ENCODE measurements at places on chromosomes 6 and 20.

- DNase-seq = no peak
Observed at GRCh38 chr6:19789100-19789803, 47.9 kb upstream of the ID4 start.

GRCh38 chr6:73803562-73804241 lies 107.7 kb downstream of the CD109 start:
- DNase-seq = no peak

GRCh38 chr6:47716207-47716606 lies 17.8 kb downstream of the ADGRF4 start:
- DNase-seq = no peak

GRCh38 chr20:18922251-18922650 lies 108.7 kb downstream of the SCP2D1 start:
- no peak for DNase-seq

DNA sequence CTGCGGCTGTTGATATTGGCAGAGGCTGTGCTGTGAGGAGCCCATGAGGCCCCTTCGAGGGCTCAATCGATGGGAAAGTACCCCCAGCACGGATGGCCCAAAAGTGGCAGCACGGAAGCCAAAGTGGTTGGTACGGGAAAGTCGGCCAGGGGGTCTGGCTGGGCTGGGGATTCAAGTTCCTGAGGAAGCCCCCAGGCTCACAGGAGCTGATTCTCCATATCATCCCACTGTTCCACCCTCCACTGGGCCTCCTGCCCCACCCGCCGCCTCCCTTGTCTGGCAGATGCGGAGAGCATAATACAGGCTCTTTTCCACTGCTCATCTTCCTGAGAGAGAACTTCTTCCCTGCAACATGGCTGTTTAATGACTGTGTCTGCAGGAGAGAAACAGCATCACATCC lies 217.8 kb upstream of the CST7 start:
- DNase-seq = no peak

- DNase-seq = no peak
Observed at GRCh38 chr6:5128351-5128750, 43.2 kb downstream of the PPP1R3G start.

DNA sequence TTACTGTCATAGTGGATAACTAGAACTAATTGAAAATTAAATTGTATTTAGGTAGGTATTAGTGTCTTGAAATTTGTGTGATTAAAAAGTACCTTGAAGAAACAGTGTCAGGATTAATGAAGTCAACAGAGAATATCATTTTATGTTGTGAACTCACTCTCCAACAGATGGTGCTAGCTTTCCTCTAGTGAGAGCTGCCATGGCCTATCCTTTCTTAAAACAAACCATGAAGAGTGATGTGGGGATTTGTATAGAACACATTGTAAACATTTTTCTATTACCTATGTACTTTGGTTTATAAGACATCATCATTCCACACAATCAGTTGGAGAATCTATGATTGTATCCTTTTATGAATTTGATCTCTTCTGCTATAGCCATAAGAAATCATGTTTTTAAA lies 4.8 kb upstream of the SRSF12 start:
- no peak for DNase-seq

DNA sequence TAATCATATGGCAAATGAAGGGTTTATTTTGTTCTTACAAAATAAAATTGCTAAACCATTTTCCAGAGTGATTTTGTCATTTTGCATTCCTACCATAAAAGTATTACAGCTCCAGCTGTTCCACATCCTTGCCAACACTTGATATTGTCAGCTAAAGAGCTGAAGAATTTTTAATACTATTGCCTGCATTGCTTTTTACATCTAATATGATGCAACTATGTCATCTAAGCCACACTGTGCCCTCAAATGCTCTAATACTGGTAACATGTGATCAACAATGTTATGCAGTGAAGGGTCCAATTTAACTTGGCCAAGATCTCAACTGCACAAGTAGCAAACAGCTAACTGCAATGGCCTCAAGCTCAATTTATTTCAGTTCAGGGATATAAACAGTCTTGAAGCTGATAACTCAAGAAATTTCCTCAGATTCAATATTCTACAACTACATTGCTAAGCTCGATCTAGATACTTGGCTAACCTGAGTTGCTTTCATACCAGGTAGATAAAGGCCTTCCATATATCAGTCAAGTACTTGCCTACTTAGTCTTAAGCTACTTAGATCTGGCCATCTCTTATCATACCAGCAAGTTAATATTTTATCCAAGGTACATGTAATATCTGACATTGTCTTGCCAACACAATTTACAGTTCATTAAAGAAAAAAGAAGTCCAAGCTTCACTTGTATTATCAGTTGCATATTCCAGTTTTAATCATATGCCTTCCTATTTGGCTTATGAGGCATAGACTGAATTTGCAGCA lies 17.0 kb downstream of the AKIRIN2 start:
- no peak for DNase-seq

DNA sequence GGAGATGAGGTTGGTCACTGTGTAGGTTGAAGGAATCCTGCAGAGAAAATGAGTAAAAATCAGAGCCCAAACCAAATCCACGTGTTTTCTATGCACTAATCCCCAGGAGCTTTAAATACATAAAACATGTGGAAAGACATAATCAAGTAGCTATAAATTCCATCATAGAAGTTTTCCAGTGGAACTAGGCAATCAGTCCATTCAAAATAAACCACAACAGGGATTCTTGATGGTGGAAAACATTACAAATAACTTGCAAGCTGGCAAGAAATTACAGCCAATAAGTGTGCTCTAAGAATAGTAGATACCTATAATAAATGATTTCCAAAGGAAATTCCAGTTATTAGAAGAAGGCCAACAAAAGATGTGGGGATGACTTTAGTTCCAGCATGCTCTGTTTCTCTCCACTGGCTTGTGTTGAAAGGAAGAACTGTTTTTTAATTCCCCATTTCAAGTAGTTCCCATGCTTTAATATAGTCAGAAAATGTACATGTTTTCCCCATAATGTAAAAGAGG lies 49.8 kb upstream of the ADGRG6 start:
- DNase-seq = no peak

DNA sequence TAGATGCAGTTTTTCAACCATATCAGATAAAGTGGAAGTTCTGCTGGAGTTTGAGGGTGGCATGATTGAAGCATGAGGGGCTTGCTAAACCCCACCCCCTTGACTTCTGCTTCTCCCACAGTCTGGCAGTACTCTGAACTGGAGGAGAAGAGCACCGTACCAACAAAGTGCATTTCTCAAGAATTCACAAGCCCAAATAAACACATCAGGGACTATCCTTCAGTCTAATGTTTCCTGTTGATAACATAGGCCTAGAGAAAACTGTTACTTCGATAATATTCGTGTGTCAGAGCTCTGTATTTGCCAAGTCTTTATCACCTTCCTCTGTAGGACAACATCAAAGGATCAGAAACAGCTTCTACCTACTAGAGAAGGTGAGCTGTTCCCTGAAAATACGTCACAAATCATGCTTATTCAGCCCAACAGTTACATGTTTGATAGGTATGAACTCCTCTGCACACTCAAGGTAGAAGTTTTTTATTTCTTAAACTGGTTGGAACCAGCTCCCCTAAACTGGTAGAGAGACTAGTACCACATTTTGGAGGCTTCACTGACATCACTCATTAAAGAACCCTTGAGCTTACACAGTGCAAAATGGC lies 153.2 kb upstream of the PRND start:
- DNase-seq = no peak

DNA sequence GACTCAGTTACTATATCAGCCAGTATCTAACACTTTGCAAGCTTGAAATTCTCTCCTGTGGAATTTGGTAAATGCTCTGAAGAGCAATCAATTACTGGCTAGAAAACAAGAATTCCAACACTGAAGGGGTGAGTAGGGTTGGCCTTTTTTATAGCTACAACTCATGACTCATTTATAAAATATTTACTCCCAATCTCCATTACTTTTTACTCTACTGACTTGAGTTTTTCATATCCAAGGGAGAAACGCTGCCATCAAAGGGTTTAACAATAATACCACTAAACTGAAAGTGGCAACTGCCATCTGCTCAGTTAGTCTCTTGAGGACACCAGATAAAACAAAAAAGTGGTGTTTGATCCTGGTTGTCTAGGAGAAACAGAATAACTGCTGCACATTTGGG lies 203.1 kb downstream of the UBE3D start:
- DNase-seq = no peak

GRCh38 chr6:108560463-108561308 lies at the start of gene FOXO3:
Gene FOXO3 (plus strand): TSS chr6:108560917. CDS start chr6:108561209, 292 bp downstream.
- DNase-seq = no peak

All from forelimb muscle (tissue), 1 donor.